Fibroblast of villous mesenchyme (primary cell): ENCODE measurements at places on chromosomes 16 and 17. TPM values are rescaled to one million over a fixed set of nuclear protein-coding genes. Genes with fewer than 3 reads are reported as not detected.

Gene HOXB9
- not detected in 2 replicates for total RNA-seq

Gene MYH3
- total RNA-seq, result 0.43 and 0.97 TPM in 2 replicates

Gene MYL4
- not detected in 2 replicates for total RNA-seq

Gene FAM222B
- 5.5 and 6.9 TPM in 2 replicates for total RNA-seq

Gene NPIPA2
- 0.32 and 0.43 TPM in 2 replicates for total RNA-seq

Gene TBC1D28
- total RNA-seq, result not detected in 2 replicates

Gene ATP2C2
- total RNA-seq, result not detected in 2 replicates

Gene NXPH3
- 0.43 and 0.97 TPM in 2 replicates for total RNA-seq

Gene ZNRF1
- total RNA-seq, result 19.6 and 20.7 TPM in 2 replicates

Gene ACD
- 15.1 and 19.3 TPM in 2 replicates for total RNA-seq

Gene KRTAP4-5
- not detected in 2 replicates for total RNA-seq

Gene ZNF174
- total RNA-seq, result 8.1 and 8.6 TPM in 2 replicates

Gene ZNF785
- 9.7 and 13.0 TPM in 2 replicates for total RNA-seq

Gene P2RX5
- total RNA-seq, result 0.32 and 2.2 TPM in 2 replicates

Gene KRTAP2-3
- total RNA-seq, result 0.32 TPM in 1 of 2 replicates, not detected in the other

Gene FN3K
- total RNA-seq, result 2.2 and 2.9 TPM in 2 replicates

Gene DNAAF8
- 1.3 and 1.7 TPM in 2 replicates for total RNA-seq

Gene MYCBPAP
- 0.64 and 0.86 TPM in 2 replicates for total RNA-seq

Gene CHST5
- total RNA-seq, result under 0.01 TPM in 1 of 2 replicates, not detected in the other

Gene GPR139
- total RNA-seq, result not detected in 2 replicates

Gene WNT9B
- under 0.01 TPM in 1 of 2 replicates, not detected in the other for total RNA-seq

Gene SECTM1
- 11.9 and 24.2 TPM in 2 replicates for total RNA-seq

Gene PLA2G10
- not detected in 2 replicates for total RNA-seq

Gene VASN
- 133 and 180 TPM in 2 replicates for total RNA-seq

Gene ABCA9
- total RNA-seq, result 2.2 and 2.3 TPM in 2 replicates

Gene CDH1
- under 0.01 TPM in 1 of 2 replicates, not detected in the other for total RNA-seq

Gene ADAT1
- 69.9 and 83.8 TPM in 2 replicates for total RNA-seq

Gene TBC1D3E
- 0.32 TPM in 1 of 2 replicates, not detected in the other for total RNA-seq

Gene UBN1
- total RNA-seq, result 28.1 and 32.2 TPM in 2 replicates

Gene BFAR
- total RNA-seq, result 97.0 and 111 TPM in 2 replicates

Gene HBA2
- not detected in 2 replicates for total RNA-seq

Gene CPHXL2
- total RNA-seq, result not detected in 2 replicates

Gene BRCA1
- 11.9 and 16.8 TPM in 2 replicates for total RNA-seq

Gene OXLD1
- 23.7 and 28.0 TPM in 2 replicates for total RNA-seq

Gene RDM1
- 0.32 and 0.43 TPM in 2 replicates for total RNA-seq

Gene TUBG1
- 36.1 and 52.2 TPM in 2 replicates for total RNA-seq

Gene TAC4
- total RNA-seq, result not detected in 2 replicates
